Right renal pelvis (tissue), 4 donors: ENCODE measurements at places on chromosomes 3 and 15. TPM values are rescaled to one million over a fixed set of nuclear protein-coding genes. Genes with fewer than 3 reads are reported as not detected.
A peak's percentile ranks its signal among the peaks of the same experiment; 100 is the strongest.

GRCh38 chr3:37910671-37911400, 49.2 kb downstream of the CTDSPL start:
- DNase-seq, result peak; percentile 28

DNA sequence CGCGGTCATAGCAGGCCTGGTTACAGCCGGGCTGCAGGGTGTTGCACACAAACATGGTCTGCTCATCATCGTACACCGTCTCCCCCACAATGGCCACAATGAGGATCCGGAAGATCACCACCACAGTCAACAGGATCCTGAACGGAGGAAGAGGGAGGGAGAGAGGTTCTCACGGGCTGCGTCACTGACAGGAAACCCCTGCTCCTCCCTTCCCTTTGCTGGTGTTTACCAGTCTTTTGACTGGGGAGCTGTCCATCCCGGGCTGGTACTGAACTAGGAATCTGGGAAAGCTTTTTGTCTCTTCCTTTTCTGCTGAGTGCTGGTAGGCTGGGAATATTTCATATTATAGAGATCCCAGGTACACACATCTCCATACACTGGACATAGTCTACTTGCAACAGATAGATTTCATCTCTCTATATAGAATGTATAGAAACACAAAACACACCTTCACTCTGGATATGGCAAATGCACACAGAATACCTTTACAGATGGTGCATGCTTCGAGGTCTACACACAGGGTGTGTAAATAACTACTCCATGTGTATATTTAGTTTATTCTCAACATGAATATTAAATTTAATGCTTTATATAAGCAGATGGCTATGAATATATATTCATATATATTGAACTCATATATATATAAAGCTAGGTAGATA, 1.4 kb downstream of the GJD2 start:
- DNase-seq, result peak; percentile 48

DNA sequence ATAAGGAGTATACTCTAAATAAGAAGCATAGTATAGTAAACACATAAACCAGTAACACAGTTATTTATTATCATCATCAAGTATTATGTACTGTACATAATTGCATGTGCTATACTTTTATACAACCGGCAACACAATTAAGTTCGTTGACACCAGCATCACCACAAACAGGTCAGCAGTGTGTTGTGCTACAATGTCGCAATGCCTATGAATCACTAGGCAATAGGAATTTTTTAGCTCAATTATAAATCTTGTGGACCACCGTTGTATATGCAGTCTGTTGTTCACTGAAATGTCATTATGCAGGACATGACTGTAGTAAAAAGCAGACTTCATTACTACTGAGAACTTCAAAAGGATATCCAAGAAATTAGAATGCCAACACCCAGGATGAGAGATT, 177.0 kb downstream of the PDCD6IP start:
- DNase-seq, result no peak

DNA sequence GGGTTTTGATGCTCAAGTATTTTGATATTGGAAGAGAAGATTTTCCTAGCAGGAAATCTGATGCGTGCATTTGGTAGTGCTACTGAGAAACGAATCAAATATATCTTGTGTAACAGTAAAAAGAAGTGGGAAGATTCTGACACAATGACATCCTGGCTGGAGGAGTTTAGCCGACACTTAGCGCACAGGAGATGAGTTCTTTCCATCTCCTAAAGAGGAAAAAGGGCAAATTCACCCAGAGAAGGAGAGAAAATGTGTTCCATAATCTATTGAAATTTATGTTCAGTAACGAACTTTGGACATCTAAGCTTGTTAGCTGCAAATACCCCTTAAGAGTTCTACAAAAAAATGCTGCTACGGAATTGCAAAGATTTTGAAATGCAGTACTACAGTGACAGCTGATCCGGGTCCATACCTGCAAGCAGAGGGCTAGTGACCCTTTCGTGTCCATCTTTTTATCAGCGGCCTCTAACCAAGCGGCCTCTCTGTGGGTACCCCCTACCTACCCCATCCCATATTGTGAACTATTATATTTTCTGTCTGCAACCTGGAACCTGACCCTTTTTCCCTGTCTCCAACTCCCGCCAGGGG, 971 bp downstream of the CPOX start:
- no peak for DNase-seq

GRCh38 chr3:128537091-128537703, 44.2 kb upstream of the GATA2 start:
- no peak for DNase-seq

GRCh38 chr3:195802261-195802701, 9.4 kb downstream of the MUC4 start:
- no peak for DNase-seq

DNA sequence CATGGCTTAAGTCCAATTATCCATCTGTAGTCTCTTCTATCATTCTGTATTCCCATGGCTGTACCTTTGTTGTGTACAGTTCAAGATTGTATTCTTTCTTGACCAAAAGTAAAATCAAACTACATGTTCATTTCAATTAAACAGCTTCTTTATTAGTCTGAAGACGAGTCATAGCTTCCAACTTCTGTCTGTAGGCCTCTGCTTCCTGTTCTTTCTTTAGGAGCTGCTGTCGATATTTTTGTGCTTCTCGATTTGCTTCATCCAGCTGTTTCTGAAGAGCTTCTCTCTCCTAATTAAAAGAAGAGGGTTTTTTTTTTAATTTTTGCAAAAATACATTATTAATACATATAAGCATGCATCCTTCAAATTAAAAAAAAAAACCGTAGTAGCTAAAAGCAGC, 13.0 kb upstream of the HDC start:
- no peak for DNase-seq

CCDC9B gene
- 10.8 TPM for polyA plus RNA-seq

DAG1 gene
- polyA plus RNA-seq, result 124 TPM
